COLO829 (cell line): ENCODE measurements at places on chromosomes 4 and X.
A peak's percentile ranks its signal among the peaks of the same experiment; 100 is the strongest.

DNA sequence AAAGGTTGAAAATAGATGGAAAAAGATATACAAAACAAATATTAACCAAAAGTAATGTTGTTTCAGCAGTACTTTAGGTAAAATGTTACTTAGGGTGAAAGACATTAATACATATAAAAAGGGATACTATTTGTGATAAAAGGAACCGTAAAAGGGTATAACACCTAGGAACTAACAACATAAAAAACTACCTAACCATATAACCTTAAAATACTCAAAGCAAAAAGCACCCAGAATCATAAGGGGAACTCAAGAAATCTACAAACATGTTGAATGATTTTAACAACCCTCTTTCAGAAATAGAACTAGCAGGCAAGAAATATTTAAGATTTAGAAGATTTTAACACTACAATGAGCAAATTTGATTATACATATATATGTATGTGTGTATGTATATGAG lies 11.5 kb downstream of the MOSPD2 start:
- DNase-seq, result no peak

DNA sequence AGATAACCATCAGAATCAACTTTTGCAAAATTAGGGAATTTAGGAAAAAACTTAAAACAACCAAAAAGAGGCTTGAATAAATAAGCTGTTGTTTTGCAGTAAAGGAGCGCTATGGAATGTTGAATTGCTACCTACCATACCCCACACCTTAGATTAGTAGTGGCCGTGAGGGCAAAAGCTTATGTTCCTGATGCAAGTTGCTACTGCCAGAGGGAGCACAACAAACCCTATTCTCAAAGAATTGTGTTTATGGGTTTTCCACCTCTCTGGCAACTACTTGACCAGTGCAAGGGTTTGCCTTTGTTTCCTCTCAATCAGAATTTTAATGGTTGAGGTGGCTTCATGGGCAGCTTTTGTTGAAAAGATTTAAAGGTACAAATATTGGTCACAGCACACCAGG lies 268.1 kb downstream of the LAS1L start:
- no peak for DNase-seq

- DNase-seq, result no peak
Observed at GRCh38 chr4:190121759-190122158, 51.8 kb upstream of the DUX4 start.

DNA sequence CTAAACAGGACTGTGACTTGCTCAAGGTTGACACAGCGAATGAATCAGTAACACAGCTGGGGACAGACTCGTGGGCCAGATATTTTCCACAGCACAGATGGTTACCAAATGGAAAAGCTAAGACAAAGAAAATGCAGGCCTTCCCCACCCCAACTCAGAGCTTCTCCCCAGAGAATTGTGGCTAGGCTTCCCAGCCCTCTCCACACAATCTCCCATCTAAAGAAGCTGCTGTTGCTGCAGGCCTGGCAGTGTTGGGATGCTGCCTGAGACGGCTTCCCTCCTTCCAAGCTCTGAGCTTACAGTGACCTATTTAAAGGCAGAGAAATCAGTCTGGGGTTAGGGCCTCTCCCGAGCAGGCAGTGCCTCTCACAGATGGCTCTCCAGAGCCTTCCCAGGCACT lies 46.5 kb upstream of the PGRMC1 start:
- no peak for DNase-seq

DNA sequence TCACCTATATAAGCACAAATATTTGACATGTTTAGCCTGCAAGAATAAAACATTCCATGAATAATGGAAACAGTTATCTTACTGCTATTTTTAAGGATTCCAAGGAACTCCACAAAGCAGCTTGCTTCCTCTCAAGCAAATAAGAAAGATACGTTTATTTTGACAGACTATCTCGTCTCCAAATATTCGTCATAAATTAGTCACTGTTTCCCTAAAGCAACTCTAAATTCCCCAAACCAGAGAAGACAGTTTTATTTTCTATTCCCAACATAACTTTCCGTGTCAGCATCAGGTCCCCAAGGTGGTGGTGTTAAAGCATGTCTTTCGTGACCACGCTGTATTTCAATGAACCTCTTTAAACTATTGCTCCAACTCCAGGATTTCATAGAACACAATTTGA lies 24.3 kb upstream of the DKK2 start:
- no peak for DNase-seq

GRCh38 chrX:2657532-2658113 lies 33.5 kb upstream of the CD99 start:
- no peak for DNase-seq

DNA sequence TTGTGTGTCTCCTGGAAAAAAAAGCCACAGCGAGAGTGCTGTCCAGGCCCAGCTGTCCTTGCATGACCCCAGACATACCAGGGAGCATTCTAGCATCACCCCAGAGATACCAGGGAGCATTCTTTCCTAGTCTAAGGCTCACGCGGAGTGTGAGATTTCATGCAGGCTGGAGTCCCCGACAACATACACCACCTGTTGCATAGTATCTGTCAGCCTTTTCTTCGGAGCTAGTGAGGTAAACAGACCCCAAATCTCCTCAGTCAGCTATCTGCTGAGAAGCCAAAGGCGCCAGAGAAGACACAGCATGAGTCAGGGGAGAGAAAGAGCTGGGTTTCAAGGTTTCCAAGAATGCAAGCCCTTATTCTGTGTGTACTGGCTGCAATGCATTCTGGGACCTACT lies 23.1 kb upstream of the ZXDA start:
- no peak for DNase-seq

DNA sequence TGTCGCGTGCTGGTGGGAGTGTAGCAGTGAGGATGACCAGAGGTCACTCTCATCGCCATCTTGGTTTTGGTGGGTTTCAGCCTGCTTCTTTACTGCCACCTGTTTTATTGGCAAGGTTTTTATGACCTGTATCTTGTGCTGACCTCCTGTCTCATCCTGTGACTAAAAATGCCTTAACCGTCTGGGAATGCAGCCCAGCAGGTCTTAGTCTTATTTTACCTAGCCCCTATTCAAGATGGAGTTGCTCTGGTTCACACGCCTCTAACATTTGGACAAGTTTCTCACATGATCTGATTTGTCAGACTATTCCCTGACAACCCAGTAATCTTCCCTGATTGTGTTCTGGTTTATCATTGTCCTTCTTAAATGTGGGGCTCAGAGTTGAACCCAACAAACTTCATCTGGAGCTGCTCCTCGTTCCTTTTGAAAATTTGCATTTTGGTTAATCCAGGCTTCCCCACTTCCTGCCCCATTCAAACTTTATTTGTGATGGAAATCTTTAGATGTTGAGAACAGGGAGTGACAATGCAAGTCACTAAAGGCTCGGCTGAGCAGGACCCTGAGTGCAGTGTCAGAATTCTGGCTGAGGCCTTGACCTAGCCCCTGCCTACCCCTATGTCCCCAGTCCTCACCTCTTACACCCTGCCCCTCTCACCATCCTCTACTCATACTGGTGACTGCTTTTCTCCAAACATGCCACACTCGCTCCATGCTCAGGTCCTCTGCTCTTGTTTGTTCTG lies 226.8 kb downstream of the STIM2 start:
- no peak for DNase-seq

- DNase-seq, result no peak
Observed at GRCh38 chr4:86717651-86718050, 123.5 kb downstream of the PTPN13 start.

DNA sequence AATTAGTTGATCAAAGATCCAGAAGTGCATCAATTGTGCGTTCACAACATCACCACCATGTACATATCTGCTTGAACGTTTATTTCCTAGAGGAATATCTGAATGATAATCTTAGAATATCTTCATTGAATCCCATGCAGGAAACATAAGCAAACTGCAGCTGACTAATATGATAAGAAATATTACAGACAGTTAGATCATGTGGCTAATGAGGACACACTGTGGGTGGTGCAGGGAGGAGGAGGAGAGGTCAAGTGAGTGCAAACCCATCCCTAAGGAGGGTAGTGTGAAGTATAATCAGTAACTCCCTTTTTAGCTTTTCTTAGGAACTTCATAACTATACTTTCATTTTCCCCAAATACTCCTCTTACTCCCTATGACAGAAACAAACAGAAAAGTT lies 58.3 kb upstream of the HPGD start:
- DNase-seq, result no peak

- no peak for DNase-seq
Observed at GRCh38 chr4:66556651-66557278, 886.5 kb upstream of the EPHA5 start.

- no peak for DNase-seq
Observed at GRCh38 chrX:153487590-153488071, 7.1 kb upstream of the BGN start.

GRCh38 chrX:34749896-34750295 lies 92.8 kb upstream of the TMEM47 start:
- no peak for DNase-seq

DNA sequence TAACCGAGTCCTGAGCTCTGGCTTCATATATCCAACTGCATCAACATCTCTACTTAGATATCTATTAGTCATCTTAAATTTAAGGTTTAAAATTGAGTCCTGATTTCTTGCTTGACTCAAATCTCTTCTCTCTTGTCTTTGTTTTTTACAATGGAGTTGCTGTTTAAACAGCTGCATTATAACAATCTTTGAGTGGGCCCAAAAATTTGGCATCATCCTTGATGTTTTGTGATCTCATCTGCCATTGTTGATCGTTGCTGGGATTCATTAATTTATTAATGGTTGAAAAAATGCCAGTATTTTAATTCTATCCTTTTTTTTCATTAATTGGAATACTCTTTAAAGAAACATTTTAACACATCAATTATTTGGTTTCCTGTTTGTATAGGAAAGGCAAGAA lies 82.2 kb downstream of the STIM2 start:
- DNase-seq, result no peak

GRCh38 chrX:13119386-13119785 lies 75.0 kb upstream of the FAM9C start:
- no peak for DNase-seq

DNA sequence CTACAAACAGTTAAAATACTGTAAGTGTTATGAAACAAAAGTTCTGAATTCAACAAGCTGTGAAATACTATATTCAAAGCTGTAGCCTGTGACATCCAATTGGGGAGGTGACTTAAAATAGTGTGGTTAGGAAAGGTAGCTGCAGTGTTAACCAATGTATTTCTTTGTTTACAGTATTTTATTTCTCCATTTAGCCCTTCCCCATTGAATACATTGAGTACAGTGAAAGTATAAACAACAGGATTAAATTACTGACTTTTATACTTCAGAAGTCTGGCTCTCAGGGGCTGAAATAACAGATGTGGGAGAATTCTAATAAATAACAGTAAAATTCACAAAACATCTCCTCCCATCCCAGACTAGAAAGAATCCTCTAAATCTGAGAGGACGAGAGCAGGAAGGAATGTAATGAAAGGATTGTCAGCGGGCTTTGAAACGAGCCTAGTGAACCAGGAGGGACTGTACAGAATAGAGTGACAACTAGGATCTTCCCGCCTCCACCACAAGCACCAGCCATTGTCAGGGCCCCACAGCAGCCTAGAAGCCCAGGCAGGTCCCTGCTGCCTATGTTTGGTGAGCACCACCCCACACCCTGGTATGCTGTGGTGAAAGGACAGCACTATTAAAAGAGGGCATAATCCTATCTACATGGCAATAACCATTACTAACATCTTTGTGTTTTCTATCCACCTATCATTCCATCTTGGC lies 73.7 kb downstream of the SPCS3 start:
- no peak for DNase-seq

DNA sequence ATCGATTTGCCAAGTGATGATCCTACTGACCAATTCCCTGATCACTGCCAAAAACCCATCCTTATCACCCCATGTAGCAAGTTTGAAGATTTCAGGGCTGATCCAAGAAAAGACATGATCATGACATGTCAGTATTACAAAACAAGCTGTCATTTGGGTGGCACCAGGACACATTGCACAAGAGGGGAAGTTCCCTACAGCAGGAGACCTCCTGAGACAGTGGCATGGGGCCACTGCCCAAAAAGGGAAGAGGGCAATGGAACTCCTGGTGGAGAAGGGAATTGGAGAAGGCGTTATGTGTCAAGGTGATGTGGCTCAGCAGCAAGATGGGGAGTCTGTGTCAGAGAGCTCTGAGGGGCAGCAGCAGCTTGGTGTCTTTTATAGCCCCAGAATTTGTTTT lies 43.4 kb downstream of the ZNF182 start:
- no peak for DNase-seq

DNA sequence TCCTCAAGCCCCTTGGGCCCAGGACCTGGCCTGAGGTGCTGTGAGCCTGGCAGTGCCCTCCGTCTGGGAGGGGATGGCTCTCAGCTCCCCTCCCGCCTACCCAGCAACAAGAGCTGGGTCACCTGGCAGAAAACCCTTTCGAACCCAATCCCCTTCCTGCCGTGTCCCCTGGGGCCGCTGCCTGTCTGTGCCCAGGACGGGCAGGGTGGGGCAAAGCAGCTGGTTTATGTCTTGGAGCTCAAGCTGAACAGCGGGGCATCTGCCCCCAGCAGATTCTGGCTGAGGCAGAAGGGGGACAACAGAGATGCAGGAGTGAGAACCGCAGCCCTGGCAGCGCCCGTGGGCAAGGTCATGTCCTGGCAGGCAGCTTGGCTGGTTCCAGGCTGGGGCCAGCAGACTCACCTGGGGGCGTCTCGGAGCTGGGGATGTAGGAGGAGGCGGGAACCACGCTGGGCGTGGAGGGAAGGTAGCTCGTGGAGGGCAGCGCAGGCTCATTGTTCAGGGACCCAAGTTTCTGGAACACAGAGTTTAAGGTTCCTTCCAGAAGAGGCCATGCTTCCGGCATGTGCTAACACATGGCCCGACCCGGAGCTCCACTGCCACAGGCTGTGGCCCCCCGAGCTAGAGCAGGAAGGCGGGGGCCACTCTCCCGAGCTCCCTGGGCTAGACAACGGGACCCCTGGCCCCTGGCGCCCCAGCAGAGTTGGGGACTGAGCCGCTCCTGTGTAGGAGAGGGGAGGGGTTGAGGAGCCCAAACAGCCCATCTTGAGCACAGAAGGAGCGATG lies 24.2 kb downstream of the NELFA start:
- DNase-seq, result no peak

DNA sequence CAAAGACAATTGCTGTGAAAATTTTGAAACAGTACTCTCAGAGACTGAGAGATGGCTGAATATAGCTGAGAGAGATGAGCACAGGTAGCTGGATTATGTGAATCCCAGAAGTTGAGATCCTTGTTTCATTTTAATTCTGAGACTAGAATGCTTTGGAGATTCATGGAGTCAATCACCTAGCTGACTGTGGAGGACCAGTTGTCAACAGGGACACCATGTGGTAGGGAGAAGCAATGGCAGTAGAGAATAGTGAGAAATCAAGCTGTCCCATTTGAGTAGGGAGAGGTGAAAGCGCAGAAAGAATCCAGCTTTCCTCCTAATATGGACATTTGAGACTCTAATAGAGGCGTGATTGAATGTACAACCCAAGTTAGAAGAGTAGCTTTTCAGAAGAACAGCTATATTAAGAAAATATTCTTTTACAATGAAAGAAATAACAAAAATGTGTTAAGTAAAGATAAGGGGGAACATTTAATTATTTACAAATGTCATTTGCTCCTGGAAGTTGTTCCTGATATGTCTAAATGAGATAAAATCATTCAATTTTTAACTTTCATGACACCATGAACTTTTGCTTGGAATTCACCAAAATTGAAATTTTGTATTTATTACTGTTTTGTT lies 30.3 kb upstream of the GLRB start:
- DNase-seq, result peak; percentile 77

GRCh38 chr4:7757501-7758471 lies 181.9 kb downstream of the AFAP1 start:
- DNase-seq, result no peak
